Calu3 (cell line): ENCODE measurements at places on chromosomes 7 and 10.

GRCh38 chr7:47148536-47149207, 433.2 kb downstream of the TNS3 start:
- H3K36me3 ChIP-seq = peaks cover 9% of the 10 kb centered on the region
- no peak overlapping the region for H3K27ac ChIP-seq
- H3K27me3 ChIP-seq = no peaks in the 10 kb centered on the region
- peaks cover 46% of the 10 kb centered on the region for H3K4me1 ChIP-seq
- H3K4me3 ChIP-seq = no peak overlapping the region
- no peak for DNase-seq

- H3K27ac ChIP-seq = no peak overlapping the region
- no peak for DNase-seq
- H3K36me3 ChIP-seq = no peaks in the 10 kb centered on the region
- no peak overlapping the region for H3K4me3 ChIP-seq
These were observed 80.4 kb downstream of the EGFR start for GRCh38 chr7:55099066-55099820.

GRCh38 chr10:533186-533585, 156.3 kb downstream of the DIP2C start:
- no peaks in the 10 kb centered on the region for H3K36me3 ChIP-seq
- H3K4me3 ChIP-seq = no peak overlapping the region
- no peak overlapping the region for H3K27ac ChIP-seq
- no peak for DNase-seq
- no peaks in the 10 kb centered on the region for H3K4me1 ChIP-seq

GRCh38 chr7:78769481-78770101, 683.9 kb downstream of the MAGI2 start:
- DNase-seq = no peak
- no peak overlapping the region for H3K27ac ChIP-seq
- peaks cover 9% of the 10 kb centered on the region for H3K4me1 ChIP-seq
- H3K27me3 ChIP-seq = no peaks in the 10 kb centered on the region

DNA sequence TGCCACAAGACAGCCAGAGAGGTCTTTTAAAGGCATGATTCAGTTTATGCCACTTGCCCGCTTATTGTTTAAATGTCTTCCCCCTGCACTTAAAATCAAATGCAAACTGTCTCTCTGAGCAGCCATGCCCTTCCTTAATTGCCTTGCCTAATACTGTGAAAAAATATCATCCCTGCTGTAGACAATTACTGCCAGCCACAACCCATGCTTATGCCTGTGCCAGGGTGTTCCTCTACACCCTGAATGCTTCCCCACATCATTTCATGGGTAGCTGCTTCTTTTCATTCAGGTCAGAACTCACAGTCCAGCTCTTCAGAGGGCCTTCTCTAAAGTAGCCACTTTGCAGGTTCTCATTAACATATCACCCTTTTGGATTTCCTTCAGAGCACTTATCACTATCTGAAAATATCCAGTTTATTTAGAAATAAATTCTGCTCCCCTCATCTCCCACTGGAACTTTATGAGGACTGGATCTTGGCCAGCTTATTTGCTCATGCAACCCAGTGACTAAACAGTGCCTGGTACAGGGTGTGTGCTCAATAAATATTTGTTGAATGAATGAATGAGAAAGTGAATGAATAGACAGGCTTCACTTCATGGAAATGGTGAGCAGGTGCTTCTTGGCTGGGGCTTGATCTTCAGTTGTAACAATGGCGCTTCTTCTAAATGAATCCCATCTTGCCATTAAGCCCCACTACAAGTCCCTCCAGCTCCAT, 162.4 kb upstream of the MDFIC start:
- H3K27ac ChIP-seq = no peak overlapping the region
- peaks cover 20% of the 10 kb centered on the region for H3K4me1 ChIP-seq
- H3K27me3 ChIP-seq = no peaks in the 10 kb centered on the region
- no peaks in the 10 kb centered on the region for H3K36me3 ChIP-seq

- H3K27me3 ChIP-seq = no peaks in the 10 kb centered on the region
- no peak overlapping the region for H3K4me3 ChIP-seq
- no peak overlapping the region for H3K27ac ChIP-seq
- H3K4me1 ChIP-seq = no peaks in the 10 kb centered on the region
- no peaks in the 10 kb centered on the region for H3K36me3 ChIP-seq
These were observed 12.7 kb downstream of the RAB19 start for GRCh38 chr7:140416560-140416959.
